ENCODE measurements at places on chromosomes 3 and 15. TPM values are rescaled to one million over a fixed set of nuclear protein-coding genes. Genes with fewer than 3 reads are reported as not detected.
A peak's percentile ranks its signal among the peaks of the same experiment; 100 is the strongest.

GRCh38 chr15:57218826-57219576 is 157.3 kb upstream of the CGNL1 start:
- H3K27me3 ChIP-seq = no peaks in the 10 kb centered on the region
- H3K4me3 ChIP-seq = no peak overlapping the region
- H3K36me3 ChIP-seq = no peaks in the 10 kb centered on the region
- H3K27ac ChIP-seq = no peak overlapping the region
- no peak for DNase-seq

GRCh38 chr15:73244333-73244732 is 124.4 kb downstream of the HCN4 start:
- no peak for DNase-seq
- no peaks in the 10 kb centered on the region for H3K36me3 ChIP-seq
- no peak overlapping the region for H3K27ac ChIP-seq
- H3K4me1 ChIP-seq = no peaks in the 10 kb centered on the region
- no peaks in the 10 kb centered on the region for H3K27me3 ChIP-seq

GRCh38 chr15:47506329-47507100 is 210.8 kb upstream of the SEMA6D start:
- H3K4me3 ChIP-seq = no peak overlapping the region
- no peaks in the 10 kb centered on the region for H3K36me3 ChIP-seq
- no peak overlapping the region for H3K27ac ChIP-seq
- H3K27me3 ChIP-seq = no peaks in the 10 kb centered on the region

GRCh38 chr3:156425651-156426050 is 129.3 kb downstream of the SSR3 start:
- H3K27ac ChIP-seq = no peak overlapping the region
- DNase-seq = no peak
- H3K36me3 ChIP-seq = no peaks in the 10 kb centered on the region
- no peak overlapping the region for H3K4me3 ChIP-seq

GRCh38 chr3:430186-430585 is 233.6 kb downstream of the CHL1 start:
- H3K4me1 ChIP-seq = no peaks in the 10 kb centered on the region
- no peak overlapping the region for H3K27ac ChIP-seq
- no peaks in the 10 kb centered on the region for H3K36me3 ChIP-seq
- H3K4me3 ChIP-seq = no peak overlapping the region

GRCh38 chr3:127588806-127589577 is 1.5 kb downstream of the TPRA1 start:
- H3K36me3 ChIP-seq = no peaks in the 10 kb centered on the region
- H3K27ac ChIP-seq = peak overlapping the region; percentile 93
- H3K4me3 ChIP-seq = peak overlapping the region; percentile 72
- DNase-seq = no peak

DNA sequence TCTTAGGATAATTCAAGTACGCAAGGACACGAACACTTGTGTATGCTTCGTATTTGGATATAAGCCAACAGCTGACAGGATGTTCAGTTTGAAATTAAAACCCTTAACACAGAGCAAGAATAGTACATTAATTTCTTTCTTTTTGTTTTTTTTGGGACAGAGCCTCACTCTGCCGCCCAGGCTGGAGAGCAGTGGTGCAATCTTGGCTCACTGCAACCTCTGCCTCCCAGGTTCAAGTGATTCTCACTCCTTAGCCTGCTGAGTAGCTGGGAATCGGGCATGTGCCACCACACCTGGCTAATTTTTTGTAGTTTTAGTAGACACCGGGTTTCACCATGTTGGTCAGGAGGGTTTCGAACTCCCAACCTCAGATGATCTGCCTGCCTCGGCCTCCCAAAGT is 32.4 kb downstream of the TOMM70 start:
- DNase-seq = no peak
- no peaks in the 10 kb centered on the region for H3K4me1 ChIP-seq
- no peak overlapping the region for H3K27ac ChIP-seq
- no peaks in the 10 kb centered on the region for H3K27me3 ChIP-seq
- no peak overlapping the region for H3K4me3 ChIP-seq

GRCh38 chr15:39907216-39907615 is 12.8 kb downstream of the GPR176 start:
- no peaks in the 10 kb centered on the region for H3K27me3 ChIP-seq
- no peaks in the 10 kb centered on the region for H3K4me1 ChIP-seq
- H3K4me3 ChIP-seq = no peak overlapping the region
- no peaks in the 10 kb centered on the region for H3K36me3 ChIP-seq

The CLRN1 gene
- total RNA-seq = not detected

All from spleen (tissue), 13 donors.